ENCODE measurements at places on chromosomes 5 and 9. TPM values are rescaled to one million over a fixed set of nuclear protein-coding genes. Genes with fewer than 3 reads are reported as not detected.
A peak's percentile ranks its signal among the peaks of the same experiment; 100 is the strongest.

GPX8 gene
- total RNA-seq = not detected

- peak; percentile 25 for DNase-seq
Observed at GRCh38 chr5:1725641-1726468, 73.8 kb downstream of the MRPL36 start.

GRCh38 chr5:144422018-144422727 is 251.5 kb downstream of the KCTD16 start:
- DNase-seq = no peak

DNA sequence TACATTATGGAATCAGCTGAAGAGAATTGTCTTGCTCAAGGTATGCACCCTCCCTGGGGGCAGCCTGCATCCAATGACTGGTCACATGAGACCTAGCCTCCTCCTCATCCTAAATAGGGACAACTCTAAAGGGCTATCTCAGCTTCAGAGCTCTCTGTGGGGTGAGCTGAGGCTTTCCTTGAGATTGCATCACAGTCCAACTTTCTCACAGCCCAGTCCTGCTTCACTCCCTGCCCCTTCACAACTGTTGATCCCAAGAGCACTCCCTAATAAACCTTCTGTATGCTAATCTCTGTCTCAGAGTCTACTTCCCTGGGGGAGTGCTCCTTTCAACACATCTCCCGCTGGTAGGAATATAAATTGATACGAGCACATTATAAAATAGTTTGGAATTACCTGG is 44.1 kb upstream of the ERBIN start:
- DNase-seq = no peak

MLANA gene
- total RNA-seq = not detected

DNA sequence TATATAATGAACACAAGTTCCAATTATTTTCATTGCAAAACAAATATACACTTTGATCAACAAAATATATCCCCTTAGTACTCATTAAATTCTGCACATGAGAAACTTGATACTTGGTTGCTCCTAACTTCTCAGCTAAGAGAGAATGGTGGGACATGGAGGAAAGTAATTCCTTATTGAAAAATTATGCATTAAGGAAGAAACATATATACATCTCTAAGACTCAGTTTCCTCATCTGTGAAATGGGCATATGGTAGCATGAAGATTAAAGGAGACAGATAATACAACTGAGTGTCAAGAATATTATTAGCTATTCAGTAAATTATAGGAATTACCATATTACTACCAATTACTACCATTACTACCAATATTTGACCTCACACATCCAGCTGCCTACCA is 85.8 kb downstream of the CRB2 start:
- no peak for DNase-seq

DNA sequence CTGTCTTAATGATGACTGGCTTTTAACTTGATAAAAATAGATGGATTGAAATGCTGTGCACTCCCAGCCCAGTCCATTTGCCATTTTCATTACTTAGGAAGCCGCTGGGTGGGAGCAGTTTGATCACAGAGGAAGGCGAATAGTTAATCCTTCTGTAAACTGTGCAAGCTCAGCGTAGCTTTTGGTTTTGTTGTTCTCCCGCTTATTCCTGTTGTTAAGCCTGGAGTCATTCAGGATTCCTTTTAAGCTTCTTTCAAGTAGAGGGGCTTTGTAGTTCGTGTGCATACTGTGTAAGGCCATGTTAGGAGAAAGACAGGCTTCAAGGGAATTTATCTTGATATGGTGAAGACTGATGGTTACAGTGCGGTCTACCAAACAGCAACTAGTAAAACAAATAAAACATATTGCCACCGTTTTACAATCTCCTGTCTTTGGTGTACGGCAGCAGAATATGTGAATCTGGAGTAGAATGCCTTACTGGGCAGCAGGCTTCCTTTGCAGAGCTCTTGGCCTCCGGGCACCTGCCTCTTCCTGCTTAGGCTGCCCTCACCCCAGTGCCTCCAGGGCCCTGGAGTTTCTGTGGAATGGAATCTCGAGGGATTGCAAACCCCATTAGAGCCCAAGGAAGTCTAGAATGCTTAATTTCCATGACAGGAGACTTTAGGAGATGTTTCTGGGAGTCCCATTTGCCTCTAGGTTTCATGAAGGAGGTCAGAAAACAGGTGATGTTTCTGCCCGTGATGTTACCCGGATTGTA is 141.4 kb downstream of the TRIO start:
- no peak for DNase-seq

- DNase-seq = no peak
Observed at GRCh38 chr5:169395136-169395535, 94.2 kb upstream of the SLIT3 start.

PCDHGC5 gene
- not detected for total RNA-seq

- no peak for DNase-seq
Observed at GRCh38 chr9:89363921-89364665, 45.8 kb downstream of the SECISBP2 start.

GRCh38 chr5:26492906-26493459 is 545.4 kb downstream of the CDH9 start:
- DNase-seq = no peak

DNA sequence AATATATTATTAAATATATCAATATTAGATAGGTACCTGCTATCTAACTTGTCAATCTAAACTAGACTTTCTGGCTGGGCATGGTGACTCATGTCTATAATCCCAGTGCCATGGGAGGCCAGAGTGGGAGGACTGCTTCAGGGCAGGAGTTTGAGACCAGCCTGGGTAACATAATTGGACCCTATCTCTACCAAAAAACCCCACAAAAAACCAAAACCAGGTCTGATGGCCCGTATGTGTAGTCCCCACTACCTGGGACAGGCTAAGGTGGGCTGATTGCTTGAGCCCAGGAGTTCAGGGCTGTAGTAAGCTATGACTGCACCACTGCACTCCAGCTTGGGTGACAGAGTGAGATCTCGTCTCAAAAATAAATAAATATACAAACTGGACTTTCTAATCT is 55.0 kb downstream of the PJA2 start:
- DNase-seq = no peak

- peak; percentile 88 for DNase-seq
Observed at GRCh38 chr9:92138157-92138959, 23.1 kb upstream of the SPTLC1 start.

DNA sequence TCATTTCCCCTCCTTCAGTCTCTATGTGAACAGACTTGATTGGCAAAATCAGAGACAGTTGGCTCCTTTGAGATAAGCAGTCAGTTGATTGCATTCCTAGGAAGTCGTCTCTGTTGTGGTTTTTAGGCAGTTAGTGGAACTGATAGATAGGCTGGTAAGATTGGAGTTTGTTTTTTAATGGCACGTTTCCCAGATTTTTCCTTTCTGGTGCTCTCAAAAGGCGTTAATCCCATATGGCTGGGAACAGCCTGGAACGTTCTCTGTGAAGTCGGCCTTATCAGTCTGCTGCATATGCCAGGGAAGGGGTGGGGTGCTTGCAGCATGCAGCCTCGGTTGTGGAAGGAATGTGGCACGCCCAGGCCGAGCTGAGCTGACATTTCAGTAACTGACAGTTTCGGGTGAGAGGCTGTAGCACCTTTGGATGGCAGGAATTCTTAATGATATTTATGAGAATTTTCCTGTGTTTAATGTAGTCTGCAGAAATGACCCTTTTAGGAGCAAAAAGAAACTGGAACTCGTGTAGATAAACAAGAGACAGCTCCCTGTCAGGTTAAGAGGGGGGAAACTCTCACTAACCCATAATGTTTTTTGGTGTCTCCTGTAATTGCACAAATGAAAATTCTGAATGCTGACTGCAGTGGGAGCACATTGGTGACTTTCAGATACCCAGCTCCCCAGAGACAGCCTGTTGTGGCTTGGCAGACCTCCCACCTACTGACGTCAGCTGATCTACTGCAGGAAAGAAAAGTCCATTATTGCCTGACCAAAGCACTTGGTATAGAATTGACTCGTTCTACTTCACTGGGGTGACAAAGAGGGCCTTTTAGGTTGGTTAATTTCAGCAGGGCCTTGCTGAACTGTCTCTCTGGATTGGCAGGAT is 6.3 kb downstream of the SPTAN1 start:
- DNase-seq = no peak

DNA sequence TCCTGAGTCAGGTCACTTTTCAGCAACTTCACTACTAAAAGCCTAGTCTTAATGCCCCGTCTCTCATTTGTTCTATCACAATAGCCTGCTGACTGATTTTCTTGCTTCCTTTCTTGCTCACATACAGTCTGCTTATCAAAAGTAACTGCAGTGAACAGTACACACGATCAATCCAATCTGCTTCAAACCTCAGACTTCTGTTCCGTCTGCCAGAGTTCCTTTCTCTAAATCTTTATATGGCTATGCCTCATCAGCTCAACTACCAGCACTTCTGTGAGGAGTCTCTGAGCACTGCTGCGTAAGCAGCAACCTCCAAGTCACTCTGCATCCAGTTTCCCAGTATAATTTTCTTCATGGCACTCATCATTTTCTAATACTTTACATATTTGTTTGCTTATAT is 34.8 kb upstream of the PUM3 start:
- DNase-seq = no peak

- no peak for DNase-seq
Observed at GRCh38 chr5:53987101-53987500, 323.3 kb downstream of the ARL15 start.

GRCh38 chr5:177176175-177176711 is 42.7 kb downstream of the NSD1 start:
- DNase-seq = no peak

IL31RA gene
- not detected for total RNA-seq

- DNase-seq = no peak
Observed at GRCh38 chr9:116986015-116986414, 298.9 kb downstream of the TRIM32 start.

SERF1A gene
- 6.8 TPM for total RNA-seq

DNA sequence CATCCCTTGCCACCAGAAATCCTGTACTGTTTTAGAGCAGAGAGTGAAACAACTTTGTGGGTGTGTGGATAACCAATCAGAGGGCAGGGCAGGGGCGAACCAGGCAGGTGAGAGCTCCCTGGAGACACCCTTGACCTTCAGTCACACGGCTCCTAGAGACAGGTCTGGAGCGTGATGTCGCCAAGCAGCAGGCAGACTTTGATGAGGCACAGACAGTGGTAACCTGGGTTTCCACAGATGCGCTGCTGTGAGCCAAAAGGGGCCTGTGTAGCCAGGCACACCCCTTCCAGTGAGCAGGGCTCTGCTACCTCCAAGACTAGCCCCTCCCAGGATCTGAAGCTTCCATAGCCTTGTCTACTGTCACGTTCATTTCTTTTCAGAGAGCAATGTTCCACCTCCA is 317.8 kb upstream of the ADCY2 start:
- no peak for DNase-seq

DNA sequence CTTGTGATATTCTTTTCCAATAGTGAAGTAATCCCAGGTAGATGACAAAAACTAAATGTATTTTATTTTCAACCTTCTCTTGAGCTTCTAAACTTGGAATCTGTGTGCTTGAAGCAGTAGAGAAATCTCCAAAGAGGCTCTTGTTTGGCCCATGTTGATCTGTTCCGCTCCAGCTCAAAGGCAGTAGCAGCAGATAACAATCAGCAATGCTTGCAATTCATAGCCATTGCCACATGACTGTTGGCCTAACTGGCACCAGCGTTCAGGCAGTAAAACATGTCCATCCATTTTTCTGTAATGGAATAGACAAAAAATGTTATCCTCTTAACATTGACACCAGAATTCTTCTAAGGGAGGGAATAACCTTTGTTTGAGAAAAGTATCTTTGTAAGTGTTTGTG is 270.7 kb upstream of the MSX2 start:
- DNase-seq = no peak

GRCh38 chr9:37441776-37442370 is 19.4 kb downstream of the GRHPR start:
- no peak for DNase-seq

PRRC1 gene
- 41.0 TPM for total RNA-seq

HMMR gene
- 50.5 TPM for total RNA-seq

PCDHA1 gene
- not detected for total RNA-seq

- DNase-seq = no peak
Observed at GRCh38 chr9:133008824-133009223, 22.0 kb upstream of the GTF3C5 start.
